ENCODE measurements at places on chromosomes 16 and 17.

DNA sequence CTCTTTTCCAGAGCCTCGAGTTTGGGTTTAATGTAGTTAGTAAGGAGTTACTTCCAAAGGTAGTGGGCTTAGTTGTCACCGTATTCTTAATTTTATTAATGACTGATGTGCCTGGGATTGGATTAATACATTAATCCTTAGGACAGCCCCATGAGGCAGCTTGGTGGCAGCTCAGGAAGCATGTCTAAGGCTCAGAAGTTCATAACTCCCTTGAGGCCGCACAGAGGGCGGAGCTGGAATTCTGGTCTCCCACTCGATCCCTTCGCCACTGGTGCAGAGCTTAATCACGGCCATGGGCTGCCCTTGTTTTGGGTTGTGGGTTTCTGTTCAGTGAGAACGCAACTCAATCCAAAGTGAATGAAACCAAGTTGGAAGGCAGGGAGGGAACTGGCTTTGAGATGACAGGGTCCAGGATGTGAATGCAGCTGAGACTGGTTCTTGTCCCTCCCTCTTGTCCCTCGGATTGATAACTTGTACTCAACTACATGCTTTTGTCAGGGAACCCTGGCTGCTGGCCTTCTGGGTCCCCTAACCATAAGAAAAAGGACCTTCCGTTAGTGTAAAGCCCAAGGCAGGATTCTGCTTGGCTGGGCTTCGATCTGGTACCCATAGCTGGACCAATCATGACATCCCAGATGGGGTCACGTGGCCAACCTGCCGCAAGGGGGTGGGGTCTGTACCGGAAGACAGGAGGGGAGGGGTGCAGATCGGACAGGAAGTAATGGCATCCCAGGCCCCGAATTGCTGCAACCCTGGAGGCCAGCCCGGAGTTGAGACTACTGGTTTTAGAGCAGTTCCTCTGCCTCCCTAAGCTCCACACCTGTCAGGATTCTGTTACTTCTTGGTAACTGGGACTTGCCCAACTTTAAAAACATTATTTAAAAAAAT is 45.4 kb downstream of the SNX20 start:
- no peak for DNase-seq

- no peak for DNase-seq
Measured at GRCh38 chr17:52242268-52242667, 83.8 kb upstream of the CA10 start.

DNA sequence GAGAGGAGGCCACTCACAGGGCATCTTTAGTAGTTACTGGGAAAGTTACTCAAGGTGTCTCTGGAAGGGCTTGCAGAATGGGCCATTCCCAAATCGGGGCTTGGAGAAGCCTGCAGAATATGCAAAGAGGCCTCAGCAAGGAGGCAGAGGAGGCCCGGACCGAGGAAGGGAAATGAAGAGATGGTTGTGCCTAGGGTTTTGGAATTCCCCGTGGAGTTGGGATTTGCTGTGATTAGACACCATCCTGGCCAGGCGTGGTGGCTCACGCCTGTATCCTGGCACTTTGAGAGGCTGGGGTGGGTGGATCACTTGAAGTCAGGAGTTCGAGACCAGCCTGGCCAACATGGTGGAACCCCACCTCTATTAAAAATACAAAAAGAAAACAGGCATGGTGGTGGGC is 193.0 kb downstream of the IRF8 start:
- no peak for DNase-seq

DNA sequence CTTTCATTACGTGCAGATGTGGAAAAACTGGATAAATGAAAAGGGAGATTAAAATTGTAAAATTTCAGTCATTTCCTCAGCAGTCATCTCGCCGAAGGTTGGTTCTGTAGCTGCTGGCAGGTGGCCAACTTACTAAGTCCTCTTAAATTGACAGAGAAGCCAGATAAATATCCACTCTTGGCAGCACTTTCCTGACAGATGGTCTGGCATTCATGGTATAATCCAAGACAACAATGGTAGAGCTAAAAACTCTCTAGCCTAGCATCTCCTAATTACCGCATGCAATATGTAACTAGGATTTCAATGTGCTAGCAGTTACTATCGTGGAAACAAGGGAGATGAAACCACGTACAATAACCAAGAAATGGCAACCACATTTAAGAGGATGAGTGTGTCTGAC is 306.3 kb downstream of the CNTNAP4 start:
- no peak for DNase-seq

DNA sequence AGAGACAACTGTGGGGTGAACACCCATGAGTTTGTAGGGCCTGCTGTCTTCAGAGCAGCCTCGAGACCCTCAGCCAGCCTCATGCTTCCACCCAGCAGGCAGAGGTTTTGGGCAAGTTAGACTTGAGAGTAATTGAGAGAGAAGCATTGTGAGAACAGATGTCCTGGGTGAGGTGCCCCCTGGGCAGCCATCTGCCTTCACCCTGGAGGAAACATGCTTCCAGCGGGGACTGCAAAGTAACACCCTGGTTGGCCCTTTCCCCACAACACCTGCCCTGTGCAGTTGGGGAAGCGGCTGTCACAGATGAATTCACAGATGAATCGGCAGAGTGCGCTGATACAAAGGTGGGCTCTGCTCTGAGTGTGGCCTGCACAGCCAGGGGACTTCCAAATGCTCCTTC is 23.4 kb downstream of the ATPAF2 start:
- DNase-seq: no peak

DNA sequence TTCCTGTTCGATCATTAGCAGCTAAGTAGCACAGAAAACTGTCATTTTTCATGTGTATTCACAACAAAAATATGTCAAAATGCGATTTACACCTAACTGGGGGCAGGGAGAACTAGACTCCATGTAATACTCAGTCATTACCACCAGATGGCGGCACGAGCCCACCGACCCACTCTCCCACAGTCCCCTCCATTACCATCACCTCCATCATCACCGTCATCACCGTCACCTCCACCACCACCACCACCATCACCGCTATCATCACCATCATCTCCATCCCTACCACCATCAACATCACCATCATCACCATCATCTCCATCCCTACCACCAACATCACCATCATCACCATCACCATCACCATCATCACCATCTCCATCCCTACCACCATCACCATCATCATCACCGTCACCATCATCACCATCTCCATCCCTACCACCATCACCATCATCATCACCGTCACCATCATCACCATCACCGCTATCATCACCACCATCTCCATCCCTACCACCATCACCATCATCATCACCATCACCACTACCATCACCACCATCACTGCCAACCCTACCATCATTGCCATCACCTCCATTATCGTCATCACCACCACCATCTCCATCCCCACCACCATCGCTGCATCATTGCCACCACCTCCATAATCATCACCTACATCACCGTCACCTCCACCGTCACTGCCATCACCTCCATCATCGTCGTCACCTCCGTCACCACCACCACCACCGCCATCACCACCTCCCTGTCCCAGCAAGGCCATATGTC is 14.4 kb downstream of the NDUFAF8 start:
- DNase-seq: peak; percentile 55

- DNase-seq: no peak
Measured at GRCh38 chr17:28899212-28899815, 1.8 kb upstream of the FLOT2 start.

DNA sequence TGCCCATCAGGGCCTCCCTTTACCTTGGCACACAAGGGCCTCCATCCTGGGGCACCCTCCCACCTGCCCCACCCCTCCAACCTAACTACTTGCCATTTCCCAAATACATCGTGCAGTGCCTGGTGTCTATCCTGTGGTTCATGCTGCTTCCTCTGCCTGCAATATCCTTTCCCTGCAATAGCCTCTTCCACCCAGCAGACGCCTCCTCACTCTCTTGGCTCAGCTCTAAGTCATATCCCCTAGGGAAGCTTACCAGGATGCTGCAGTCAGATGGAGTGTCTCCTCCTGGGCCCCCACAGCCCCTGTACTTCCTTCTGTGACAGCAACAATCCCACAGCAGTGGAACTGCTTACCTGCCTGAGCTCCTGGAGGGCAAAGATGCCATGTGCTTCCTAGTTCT is 36.7 kb downstream of the CCDC182 start:
- no peak for DNase-seq

DNA sequence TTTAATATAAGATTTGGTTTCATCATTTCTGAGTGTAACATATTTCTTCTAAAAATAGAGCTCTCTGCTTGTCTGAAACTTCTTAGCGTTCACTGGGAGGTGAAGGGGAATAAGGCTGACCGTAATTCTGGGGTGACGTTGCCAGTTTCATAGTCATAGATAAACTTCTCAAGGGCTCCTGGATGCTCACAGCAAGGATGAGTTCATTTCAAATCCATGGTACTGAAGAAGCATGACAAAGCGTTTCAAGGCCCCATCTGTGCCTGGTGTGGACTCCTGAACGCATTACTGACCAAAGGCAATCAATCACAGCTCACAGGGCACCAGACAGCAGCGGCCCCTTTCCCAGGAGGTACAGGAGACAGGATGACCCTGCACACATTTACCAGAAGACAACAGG is 12.0 kb upstream of the EVPL start:
- DNase-seq: no peak

- DNase-seq: no peak
Measured at GRCh38 chr17:19010729-19011505, 6.4 kb upstream of the FAM83G start.

DNA sequence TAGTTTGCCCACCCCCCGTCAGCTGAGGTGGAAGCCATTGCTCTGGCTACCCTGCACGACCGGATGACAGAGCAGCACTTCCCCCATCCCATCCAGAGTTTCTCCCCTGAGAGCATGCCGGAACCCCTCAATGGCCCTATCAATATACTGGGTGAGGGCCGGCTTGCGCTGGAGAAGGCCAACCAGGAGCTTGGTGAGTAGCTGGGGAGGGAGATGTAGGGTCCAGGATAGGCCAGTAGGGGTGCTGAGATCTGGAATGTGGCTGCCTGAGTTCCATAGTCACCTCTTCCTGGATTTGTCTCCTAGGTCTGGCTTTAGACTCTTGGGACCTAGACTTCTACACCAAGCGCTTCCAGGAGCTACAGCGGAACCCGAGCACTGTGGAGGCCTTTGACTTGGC is 6.4 kb downstream of the PFAS start:
- no peak for DNase-seq

GRCh38 chr17:70621566-70621965 is 452.2 kb downstream of the KCNJ2 start:
- DNase-seq: no peak

DNA sequence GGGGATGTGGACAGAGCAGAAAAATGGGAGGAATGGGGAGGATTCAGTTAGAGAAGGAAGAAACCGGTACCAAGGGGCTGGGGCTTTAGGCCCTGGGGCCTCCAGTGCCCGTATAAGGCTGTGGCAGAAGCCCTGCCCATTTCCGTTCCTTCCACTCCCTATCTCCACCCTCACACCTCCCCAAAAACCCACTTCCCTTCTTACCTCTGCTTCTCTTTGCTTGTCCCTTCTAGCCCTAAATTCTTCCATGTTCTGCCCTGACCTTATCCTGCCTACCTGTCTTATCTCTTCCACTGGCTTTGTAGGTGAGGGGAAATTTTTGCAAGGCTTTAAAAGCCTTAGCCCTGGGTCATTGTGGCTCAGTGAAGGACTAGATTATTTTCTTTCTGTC is 4.1 kb downstream of the RNF167 start:
- DNase-seq: peak; percentile 31

DNA sequence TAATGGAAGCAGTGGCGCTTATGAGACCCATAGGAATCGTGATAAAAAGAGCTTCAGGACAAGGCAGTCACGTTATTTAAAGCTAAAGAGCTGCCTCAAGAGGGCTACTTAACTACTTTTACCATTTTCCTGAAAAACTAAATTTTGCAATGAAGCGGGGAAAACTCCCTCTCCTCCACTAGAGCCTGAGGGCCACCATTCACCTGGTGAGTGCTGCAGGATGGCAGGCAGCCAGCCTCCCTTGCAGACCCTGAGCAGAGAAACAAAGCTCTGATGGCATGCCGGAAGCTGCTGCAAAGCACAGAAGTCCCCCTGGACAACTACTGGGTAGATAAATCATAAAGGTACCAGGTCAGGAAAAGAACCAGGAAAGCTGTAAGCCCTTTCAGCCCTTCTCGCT is 8.4 kb downstream of the AKTIP start:
- no peak for DNase-seq

DNA sequence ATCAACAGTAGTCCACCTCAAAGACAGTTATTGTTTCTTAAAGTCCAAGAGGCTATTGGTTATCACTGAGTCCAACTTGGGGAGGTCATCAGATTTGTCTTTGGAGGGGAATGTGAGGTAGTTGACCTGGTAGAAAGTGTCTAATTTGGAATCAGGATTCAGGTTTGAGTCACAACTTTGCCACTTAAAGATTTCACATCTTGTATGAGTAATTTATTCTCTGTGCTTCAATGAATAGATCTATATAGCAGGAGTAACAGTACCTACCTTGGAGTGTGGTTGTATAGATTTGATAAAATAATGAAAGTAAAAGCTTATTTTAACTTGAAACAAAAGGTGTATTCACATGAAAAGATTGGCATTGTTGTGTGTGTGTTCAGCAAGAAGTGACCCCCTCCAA is 119.3 kb upstream of the TBX2 start:
- no peak for DNase-seq

DNA sequence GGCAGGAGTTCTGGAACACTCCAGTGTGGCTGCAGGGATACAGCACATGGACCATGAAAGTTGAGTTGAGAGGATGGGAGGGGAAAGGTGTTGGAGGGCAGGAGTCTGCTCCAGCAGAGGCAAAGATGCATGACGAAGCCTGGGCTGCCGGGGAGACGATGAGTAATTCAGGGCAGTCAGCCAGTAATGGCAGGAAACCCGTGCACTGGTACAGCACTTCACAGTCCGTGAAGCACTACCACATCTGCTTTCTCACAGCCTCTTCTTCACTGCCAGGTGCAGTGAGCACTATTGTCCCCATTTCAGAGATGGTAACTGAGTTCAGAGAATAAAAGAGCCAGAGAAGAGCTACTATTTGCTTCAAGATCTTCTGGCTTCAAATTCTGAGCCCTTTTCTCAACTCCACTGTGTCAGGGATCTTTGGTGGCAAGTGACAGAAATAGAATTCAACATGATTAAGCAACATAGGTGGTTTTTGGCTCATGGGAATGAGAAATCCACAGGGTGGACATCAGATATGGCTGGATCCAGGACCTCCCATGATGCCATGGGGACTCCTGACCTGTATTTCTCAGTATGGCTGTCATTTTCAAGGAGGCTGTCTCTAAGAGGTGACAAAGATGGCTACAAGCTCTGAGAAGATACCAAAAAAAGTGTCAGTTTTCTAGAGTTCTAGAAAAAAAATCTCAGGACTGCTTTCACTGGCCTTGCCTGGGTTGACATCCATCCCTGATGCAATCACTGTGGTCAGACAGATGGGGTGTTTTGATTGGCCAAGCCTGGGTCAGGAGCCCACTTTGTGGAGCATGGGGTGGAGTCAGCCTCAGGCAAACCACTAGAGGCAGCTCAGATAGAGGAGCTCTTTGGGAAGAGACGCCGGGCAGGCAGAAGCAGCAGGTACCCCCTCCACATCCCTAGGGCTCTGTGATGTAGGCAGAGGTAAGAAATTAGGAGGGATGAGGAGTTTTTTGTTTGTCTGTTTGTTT is 24.7 kb downstream of the IL21R start:
- peak; percentile 55 for DNase-seq

GRCh38 chr17:44759916-44760243 is 1.1 kb downstream of the ADAM11 start:
- DNase-seq: no peak

Measured in T-helper 9 cell (primary cell).